Fibroblast of pulmonary artery (primary cell): ENCODE measurements at places on chromosomes 5 and 9.

- no peak for DNase-seq
Observed at GRCh38 chr5:89560696-89561095, 677.7 kb upstream of the MEF2C start.

GRCh38 chr5:134943547-134943946 is 24.2 kb upstream of the CATSPER3 start:
- DNase-seq = no peak

DNA sequence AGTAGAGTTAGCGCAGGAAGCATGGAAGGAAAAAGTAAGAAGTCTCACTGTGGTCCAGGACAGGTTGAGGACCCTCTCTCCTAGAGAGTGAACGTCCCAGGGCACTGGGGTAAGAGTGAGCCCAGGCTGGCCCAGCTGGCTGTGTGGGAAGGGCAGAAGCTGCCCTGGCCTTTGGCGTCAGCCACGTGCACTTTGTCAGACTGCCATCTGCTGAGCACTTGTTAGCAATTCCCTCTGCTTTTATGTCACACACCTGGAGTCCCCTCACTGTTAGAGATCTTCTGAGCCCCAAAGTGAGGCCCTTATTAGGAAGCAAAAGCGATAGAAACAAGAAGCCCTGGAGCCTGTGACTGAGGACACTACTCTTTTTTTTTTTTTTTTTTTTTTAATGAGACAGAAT is 79.1 kb downstream of the UGCG start:
- no peak for DNase-seq

DNA sequence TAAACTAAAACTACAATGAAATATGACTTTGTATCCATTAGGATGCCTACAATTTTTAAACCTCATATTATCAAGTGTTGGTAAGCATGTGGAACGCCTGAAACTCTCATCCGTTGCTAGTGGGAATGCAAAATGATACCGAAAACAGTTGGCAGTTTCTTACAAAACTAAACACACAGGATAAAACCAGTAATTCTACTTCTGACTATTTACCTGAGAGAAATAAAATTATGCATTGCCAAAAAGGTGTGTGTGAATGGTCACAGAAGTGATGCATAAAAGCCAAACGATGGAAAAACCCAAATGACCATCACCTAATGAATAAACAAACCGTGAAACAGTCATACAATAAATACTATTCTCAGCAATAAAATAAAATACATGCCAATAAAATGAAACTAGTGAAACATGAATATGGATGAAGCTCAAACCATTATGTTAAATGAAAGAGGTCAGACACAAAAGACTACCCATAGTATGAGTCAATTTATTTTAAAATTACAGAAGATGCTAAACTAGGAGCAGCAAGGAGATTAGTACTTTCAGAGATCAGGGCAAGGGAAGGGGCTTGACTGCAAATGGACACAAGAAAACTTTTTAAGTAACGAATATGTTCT is 13.4 kb downstream of the AUH start:
- DNase-seq = no peak

DNA sequence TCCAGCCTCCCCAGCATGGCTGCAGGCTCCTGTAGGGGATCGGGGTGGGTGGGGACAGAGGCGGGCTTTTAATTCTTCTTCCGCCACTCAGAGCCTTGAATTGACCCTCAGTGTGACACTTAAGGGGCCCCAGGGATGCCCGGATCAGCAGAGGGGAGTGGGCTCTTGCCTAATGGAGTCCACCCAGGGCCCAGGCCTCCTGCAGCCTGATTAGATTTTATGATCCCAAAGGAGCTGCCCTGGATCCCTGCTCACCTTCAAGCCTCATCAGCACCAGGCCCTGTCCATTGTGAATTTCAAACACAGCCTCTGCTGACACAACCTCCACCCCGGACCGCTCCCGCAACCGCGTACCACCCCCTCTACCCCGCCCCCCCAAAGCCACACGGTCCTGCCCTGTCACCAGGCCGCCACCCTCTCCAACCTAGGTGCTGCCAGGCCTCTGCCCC is 214.1 kb upstream of the IER5L start:
- no peak for DNase-seq

DNA sequence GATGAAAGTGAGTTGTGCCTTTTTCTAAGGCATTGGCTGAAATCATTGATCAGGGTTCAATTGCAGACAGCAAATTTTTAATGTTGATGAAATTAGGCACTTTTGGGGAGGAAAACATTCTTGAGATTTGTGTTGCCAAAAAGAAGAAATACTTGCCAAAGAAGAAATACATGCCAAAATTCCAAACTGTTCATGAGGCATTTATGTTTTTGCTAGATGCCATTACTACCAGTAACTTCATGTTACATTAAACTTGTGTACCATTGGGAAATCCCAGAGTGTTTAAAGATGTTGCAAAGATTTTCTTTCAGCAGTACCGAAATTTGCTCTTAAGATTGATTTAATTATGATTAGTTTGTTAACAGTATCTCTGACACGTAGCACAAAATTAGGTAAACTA is 7.0 kb downstream of the XRCC4 start:
- no peak for DNase-seq

GRCh38 chr5:173239233-173239593 is 4.2 kb upstream of the NKX2-5 start:
- DNase-seq = no peak

- no peak for DNase-seq
Observed at GRCh38 chr9:79208791-79209396, 362.9 kb upstream of the TLE4 start.

GRCh38 chr9:108889649-108890067 is 27.6 kb downstream of the ACTL7A start:
- DNase-seq = peak; percentile 70

DNA sequence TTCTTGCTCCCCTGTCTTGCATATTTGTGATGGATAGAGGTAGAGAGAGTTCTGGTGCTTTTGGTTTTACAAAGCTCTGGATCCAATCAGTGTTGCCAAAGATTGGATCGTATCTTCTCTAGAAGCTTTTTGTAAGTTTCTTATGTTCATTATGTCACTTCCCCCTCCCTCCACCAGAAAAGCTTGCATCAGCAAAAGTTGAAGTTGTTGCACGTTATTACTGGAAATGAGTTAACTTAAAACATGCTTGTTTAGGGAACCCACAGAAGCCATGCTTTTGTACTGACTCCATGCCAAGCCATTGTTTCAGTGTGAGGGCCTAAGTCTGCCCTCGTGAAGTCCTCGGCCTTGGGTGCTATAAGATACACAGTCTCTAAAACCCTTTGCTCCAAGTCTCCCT is 186.5 kb downstream of the ERCC6L2 start:
- DNase-seq = peak; percentile 52

GRCh38 chr5:142313682-142314081 is 11.1 kb downstream of the SPRY4 start:
- DNase-seq = peak; percentile 64

- DNase-seq = no peak
Observed at GRCh38 chr9:137143459-137143858, 4.5 kb downstream of the GRIN1 start.

- DNase-seq = peak; percentile 41
Observed at GRCh38 chr9:114893221-114894010, 37.0 kb downstream of the TNFSF8 start.

DNA sequence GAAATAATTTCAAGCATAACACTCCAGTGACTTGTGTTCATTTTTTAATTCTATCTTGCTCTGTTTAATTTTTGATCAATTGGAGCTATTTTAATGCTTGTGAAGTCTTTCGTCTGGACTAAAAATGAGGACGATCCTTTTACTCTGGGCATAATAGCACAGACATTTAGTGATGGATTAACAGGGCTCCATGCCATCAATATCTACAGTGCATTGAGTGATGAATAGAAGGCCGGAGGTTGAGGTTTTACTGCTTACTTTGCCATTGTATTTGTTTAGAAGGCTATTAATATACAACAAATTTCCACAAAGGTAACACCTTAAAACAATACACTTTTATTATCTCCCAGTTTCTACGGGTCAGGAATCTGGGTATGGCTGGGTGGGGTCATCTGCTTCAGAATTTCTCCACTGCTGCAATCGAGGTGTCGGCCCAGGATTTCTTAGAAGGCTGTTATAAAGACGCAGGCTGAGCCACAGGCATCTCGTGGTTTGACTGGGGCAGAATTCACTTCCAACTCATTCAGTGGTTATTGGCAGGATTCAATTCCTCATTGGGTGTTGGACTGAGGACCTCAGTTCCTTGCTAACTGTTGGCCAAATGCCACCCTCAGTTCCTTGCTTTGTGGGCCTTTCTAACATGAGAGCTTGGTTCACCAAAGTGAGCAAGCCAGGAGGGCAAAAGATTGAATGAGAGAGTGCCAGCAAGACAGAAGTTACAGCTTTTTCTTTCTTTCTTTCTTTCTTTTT is 265.4 kb upstream of the VLDLR start:
- no peak for DNase-seq

DNA sequence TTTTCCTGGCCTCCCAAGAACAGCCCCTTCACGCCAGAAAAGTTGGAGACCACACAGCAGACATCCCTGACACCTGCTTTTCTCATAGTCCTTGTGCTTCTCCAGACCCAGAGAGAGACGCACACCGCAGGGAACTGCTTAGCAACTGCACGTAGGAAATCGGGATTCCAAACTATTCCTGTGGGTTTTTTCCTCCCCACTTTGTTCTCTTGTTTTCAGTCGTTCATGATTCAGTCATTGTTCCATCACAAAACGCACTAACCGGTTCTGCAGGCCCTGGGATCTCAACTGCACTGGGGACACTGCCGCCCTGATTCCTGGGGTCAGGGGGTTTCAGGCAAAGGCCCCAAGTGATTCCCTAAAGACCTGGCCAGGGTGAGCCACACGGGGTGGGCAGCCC is 588.0 kb upstream of the KLF4 start:
- DNase-seq = no peak

DNA sequence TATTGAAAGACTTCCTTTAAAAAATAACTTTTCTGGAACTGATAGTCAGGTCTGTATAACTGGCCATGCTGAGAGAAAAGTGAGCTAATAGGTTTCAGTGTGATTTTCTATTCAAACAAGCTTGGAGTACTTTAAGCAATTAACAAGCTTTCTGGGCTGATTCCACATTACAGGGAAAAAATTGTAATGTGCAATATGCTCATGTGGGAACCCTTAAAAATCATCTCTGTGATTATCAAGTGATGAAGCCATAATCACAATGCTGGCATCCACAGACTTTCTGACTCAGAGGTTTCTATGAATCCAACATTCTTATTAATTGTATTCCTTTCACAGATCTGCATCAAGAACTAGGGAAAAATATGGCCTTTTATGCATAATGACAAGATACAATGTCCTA is 212.2 kb upstream of the ACO1 start:
- no peak for DNase-seq

DNA sequence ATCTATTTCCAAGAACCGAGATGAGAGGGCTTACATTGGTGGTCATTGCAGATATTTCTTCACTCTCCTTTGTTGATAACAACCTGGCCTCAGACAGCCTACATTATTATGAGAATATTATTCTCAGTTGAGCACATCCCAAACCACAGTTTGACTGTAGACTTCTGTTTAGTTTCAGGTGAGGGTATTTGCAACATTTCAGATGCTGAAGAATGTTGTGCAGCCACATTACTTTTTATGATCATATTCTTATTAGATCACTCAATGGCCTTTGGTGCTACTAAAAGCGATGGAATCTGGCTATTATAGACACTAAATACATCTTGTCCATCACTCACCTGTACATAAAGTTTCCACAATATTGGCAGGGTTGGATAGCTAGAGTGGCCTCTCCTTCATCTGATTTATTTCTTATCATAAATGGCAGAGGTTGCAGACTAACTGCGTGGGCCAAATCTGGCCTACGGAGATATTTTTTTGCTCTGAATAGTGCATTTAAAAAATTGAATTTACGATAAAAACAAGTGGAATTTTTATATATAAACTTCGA is 26.2 kb upstream of the RICTOR start:
- DNase-seq = no peak

DNA sequence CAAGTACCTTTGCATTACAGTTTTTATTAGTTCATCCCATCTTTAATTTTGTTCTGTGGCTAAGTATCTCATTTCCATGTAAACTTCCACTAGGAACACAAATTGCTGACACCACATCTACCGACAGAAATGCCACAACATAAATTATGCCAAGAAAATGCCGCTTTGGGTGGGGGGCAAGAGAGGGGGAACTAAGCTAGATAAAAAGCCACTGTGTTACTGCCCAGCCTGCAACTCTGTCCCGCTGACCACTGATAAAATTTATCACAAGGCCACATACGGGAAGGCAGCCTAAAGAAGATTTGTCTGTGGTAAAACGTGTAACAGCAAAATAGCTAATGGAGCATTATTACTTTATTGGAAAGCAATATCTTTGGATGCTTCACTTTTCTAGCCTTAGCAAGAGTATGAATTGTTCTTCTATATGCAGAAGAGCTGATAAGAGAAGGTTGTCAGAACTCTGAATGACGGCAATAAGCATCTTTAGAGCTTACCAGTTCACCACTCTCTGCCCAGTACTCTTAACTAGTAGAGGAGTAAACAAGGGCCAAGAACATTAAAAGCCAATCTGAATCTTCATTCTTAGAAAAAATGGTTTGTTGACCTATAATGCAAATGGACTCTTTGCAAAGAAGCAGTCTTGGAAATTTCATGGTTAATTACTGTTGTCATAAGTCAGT is 172.2 kb upstream of the MEF2C start:
- no peak for DNase-seq

DNA sequence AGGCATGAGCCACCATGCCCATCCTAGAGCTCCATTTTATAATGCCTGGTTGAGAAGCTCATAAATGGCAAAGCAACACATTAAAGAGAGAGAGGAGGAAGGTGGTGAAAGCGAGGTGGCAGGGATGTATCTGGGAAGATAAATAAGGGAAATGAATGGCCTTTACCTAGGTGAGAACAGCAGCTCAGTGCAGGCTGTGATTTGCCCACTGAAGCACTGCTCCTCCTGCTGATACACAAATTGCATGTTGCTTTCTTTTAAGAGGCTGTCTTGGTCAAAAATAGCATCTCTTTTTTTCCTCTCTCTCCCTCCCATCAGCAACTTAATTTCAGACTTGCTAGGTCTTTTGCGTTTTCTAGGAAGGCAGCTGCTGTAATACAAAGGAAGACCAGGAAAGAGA is 258.9 kb downstream of the FAM114A2 start:
- no peak for DNase-seq

- no peak for DNase-seq
Observed at GRCh38 chr5:133838286-133838685, 130.1 kb downstream of the C5orf15 start.

GRCh38 chr5:116492016-116492623 is 82.5 kb downstream of the SEMA6A start:
- DNase-seq = peak; percentile 96

DNA sequence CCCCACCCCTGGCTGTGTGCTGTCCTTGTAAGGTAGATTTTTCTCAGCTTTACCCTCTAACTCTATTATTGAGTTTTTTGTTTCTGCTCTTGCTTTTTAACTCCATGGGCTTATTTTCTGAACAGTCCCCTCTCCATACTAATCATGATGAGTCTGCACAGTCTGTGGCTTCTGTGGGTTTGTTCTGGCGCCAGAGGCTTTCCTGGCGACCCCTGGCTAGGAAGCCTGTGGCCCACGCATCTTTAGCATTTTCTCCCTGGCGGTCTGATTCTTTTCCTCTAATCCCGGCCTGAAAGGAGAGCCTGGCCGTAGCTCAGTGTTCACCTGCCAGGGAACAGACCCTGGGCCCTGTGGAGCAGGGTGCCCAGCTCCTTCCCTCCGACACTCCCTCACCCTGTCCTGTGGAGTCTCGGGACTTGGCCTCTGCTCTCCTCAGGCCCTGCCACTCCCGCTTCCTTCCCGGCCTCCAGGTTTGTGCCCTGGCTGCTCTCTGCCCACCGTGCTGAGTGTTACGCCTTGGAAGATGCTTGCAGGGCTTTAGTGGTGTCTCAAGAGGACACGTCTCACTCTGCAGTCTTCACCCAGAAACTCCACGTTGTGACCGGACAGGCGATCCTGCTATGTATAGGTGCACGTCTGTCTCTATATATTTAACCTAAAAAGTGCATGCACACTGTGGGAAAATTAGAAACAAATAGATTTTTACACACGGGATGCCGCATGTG is 31.7 kb upstream of the LRRC14B start:
- DNase-seq = peak; percentile 24
